ENCODE measurements at places on chromosomes 1 and 21.
A peak's percentile ranks its signal among the peaks of the same experiment; 100 is the strongest.

- no peak for DNase-seq
These were observed 5.1 kb upstream of the BRDT start for GRCh38 chr1:91944087-91944486.

DNA sequence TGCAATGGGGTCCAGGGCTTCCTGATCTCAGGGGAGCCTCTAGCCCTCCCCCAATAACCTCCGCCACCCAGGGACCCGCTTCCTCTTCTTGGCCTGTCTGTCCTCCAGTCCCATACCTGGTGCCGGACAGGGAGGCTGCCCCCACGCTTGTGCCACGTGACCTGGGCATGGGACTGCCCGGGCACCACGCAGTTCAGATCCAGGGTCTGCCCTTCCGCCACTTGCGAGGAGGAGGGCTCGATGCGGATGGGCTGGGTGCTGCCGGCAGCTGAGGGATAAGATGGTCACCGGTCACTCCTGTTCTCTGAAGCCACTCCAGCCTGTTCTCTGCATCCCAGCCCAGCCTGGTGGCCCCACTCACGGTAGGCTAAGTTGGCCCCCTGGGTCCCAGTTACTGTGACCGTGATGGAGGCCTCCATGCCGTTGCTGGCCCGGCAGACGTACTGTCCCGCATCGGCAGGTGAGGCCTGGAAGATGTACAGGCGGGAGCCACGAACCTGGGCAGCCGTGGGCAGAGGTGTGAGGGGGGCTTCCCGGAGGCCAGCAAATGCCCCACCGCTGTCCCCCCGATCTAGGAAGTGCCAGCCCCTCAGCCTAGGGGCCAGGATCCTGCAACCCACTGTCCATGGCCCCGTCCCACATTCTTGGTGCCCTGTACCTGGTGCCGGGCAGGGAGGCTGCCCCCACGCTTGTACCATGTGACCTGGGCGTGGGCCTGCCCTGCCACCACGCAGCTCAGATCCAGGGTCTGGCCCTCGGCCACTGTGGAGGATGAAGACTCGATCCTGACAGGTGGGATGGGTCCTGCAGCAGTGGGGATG is 39.6 kb downstream of the LDLRAD2 start:
- DNase-seq: no peak

GRCh38 chr1:162094271-162094670 is 24.8 kb downstream of the NOS1AP start:
- DNase-seq: no peak

- DNase-seq: peak; percentile 97
These were observed at the start of gene GALE for GRCh38 chr1:23800400-23801337. Gene GALE (minus strand): TSS chr1:23800754. CDS start chr1:23799007, 1,747 bp downstream.

DNA sequence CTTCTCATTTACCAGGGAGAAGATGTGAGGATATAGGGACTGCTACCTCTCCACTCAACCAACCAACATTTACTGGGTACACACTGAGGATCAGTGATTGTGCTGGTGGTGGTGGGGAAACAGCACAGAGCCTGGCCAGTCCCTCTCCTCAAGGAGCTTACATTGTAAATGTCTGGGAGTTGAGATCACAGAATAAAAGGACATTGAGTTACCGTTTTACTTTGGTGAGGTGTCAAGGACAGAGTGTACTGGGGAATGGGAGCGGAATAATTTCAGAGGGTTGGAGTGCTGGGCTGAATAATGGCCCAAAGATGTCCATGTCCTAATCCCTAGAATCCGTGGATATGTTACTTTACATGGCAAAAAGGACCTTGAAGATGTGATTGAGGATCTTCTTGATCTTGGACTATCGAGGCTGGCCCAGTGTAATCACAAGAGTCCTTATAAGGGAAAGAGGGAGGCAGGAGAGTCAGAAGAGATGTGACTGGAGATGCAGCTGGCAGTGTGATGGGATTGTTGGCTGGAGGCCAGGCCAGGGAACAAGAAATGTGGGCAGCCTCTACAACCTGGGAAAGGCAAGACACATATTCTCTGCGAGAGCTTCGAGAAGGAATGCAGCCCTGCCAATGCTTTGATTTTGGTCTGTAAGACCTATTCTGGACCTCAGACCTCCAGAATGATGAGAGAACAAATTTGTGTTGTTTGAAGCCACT is 26.6 kb upstream of the RWDD3 start:
- peak; percentile 50 for DNase-seq

GRCh38 chr1:43639976-43640794 is 9.8 kb upstream of the KDM4A start:
- no peak for DNase-seq

GRCh38 chr1:194295685-194296084 is 1109.3 kb upstream of the B3GALT2 start:
- DNase-seq: peak; percentile 61
